ENCODE measurements at places on chromosomes 13 and 19.

GRCh38 chr19:19371059-19371458, 34.4 kb upstream of the GATAD2A start:
- DNase-seq, result no peak

GRCh38 chr13:21986602-21987001, 315.7 kb downstream of the FGF9 start:
- DNase-seq, result no peak

GRCh38 chr19:538641-539428, 5.0 kb upstream of the GZMM start:
- no peak for DNase-seq

DNA sequence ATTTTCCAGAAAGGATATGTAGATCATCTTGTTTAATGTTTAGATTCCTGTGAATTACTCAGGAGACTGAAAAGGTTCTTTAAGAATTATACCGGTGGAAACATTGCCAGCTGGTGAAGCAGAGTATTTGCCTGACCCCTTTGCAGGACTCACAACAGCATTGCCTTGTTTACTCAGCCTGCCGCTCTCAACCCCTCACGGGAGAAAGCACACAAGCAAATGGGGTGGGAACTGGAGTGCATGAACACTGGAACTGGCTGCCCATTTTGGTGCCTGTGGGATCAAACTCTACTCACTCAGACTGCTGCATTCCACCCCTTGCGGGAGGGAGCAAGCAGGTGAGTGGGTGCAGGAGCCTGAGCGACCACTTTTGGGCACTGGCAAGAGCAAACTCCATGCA, 804.7 kb upstream of the SLITRK1 start:
- no peak for DNase-seq

GRCh38 chr19:1000095-1000494, at the start of gene GRIN3B:
GRIN3B (plus strand) TSS chr19:1000419; CDS start chr19:1000438, 19 bp downstream.
- peak; percentile 71 for DNase-seq

DNA sequence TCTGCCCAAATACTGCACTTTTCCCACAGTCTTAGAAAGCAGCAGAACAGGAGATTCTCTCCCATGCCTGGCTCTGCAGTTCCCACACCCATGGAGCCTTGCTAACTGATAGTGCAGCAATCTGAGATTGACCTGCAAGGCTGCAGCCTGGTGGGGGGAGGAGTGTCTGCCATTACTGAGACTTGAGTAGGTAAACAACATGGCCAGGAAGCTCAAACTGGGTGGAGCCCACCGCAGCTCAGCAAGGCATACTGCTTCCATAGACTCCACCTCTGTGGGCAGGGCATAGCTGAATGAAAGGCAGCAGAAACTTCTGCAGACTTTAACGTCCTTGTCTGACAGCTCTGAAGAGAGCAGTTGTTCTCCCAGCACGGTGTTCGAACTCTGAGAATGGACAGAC, 358.5 kb upstream of the PCDH9 start:
- DNase-seq, result no peak

DNA sequence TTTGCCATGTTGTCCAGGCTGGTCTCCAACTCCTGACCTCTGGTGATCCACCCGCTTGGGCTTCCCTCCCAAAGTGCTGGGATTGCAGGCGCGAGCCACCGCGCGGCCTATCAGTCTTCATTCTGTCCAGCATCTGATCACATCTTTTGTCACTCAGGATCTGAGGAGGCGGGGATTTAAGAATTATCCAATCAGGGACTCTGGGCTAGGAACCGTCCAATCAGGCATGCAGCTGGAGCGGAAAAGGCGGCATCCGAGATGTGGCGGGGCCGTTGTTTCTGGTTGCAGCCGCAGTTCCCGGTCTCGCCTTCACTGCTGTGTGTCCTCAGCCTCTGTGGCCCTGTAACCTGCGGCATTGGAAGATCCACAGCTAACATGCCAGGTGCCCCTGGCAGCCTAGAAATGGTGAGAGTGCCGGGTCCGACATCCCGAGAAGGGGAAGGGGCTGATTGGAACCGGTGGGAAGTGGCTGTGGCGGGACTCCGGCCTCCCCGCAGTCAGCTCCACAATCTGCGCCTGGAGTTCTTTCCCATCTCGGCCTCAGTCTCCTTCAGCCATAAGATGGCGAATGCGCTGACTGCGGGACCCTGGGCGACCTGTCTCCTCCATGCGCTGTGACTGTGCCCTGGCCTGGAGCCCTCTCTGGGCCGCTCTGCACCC, at the start of gene ZNF729:
ZNF729 (plus strand) TSS at position 291 of the 660 bp plus-strand sequence; CDS start at position 376, 85 bp downstream.
- DNase-seq, result no peak

- no peak for DNase-seq
These were observed 967 bp downstream of the REXO1 start for GRCh38 chr19:1847348-1847683.

DNA sequence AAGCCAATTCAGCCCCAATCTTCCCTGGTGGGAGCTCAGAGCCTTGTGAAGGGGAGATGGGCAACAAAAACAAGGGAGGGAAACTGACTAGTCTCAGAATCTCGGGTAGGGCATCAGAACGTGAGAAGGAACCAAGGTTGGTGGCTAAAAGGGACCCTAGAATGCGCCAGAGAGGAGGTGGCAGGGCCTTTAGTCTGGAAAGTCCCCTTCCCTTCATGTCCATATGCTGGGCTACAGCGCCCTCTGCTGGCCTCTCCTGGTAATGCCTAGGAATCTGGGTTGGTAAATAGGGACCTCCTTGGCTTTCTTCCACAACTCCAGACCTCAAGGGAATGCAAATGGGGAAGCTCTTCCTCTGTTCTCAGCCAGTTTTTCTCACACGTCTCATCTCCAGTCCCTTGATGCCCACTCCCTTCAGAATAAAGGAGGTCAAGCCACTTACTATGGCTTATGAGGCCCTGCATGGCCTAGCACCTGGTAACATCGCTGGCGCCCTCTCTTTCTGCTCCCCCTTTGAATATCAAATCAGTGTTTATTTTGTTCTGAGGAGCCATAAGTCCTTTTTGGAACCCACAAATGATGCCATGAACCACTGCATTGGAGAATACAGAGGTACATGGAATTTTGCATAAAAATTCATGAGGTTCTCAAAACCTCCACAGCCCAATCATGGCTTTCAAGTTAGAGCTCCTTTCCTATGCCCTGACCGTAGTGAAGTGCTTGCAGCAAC, 1.4 kb upstream of the CCDC97 start:
- DNase-seq, result peak; percentile 96

DNA sequence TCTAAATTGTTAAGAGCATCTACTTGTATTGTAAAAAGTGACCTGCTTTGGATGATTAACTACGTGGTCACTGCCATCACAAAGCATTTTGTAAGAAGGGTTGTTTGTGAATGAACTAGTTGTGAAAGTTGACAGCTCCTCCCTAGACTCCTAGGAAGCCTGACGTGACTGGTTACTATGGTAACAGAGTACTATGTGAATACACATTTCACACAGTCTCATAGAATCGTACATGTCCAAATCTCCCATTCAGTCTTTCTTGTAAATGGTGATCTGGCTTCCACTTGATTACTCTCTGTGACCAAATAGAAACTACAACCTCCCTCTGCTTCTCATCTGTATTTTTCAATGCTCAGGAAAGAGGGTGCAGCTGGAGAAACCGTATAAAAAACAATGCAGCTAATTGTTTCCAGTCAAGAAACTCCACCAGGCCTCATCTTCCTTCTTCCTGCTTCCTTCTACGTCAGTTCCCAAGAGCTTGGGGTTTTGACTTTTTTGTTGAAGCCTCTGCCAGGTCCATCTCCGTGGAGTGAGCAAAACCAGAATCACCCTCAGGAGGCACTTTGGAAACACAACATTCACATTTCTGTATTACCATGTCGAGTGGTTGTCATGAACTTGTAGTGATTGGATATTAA, 83.4 kb downstream of the GPC6 start:
- DNase-seq, result no peak

- DNase-seq, result no peak
These were observed 22.4 kb upstream of the MIER2 start for GRCh38 chr19:366951-367350.

DNA sequence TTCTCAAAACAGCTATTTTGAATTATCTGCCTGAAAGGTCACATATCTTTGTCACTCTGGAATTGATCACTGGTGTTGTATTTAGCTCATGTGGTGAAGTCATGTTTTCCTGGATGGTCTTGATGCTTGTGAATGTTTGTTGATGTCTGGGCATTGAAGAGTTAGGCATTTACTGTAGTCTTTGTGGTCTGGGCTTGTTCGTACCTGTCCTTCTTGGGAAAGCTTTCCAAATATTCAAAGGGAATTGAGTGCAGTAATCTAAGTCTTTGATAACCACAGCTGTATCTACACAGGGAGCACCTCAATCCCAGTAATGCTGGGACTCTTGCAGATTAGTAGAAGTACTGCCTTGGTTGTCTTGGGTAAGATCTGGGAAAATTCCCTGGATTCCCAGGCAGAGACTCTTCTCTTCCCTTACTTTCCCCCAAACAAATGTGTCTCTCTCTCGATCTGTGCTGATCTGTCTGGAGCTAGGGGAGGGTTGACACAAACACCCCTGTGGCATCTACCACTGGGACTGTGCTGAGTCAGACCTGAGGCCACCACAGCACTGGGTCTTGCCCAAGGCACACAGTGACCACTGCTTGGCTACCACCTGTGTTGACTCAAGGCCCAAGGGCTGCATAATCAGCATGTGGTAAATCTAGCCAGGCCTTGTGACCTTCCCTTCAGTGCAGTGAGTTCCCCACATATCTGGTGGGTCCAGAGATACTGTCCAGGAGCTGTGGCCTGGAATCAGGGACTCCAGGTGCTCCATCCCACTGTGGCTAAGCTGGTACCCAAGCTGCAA, 5.5 kb upstream of the CYP4F3 start:
- DNase-seq, result no peak

DNA sequence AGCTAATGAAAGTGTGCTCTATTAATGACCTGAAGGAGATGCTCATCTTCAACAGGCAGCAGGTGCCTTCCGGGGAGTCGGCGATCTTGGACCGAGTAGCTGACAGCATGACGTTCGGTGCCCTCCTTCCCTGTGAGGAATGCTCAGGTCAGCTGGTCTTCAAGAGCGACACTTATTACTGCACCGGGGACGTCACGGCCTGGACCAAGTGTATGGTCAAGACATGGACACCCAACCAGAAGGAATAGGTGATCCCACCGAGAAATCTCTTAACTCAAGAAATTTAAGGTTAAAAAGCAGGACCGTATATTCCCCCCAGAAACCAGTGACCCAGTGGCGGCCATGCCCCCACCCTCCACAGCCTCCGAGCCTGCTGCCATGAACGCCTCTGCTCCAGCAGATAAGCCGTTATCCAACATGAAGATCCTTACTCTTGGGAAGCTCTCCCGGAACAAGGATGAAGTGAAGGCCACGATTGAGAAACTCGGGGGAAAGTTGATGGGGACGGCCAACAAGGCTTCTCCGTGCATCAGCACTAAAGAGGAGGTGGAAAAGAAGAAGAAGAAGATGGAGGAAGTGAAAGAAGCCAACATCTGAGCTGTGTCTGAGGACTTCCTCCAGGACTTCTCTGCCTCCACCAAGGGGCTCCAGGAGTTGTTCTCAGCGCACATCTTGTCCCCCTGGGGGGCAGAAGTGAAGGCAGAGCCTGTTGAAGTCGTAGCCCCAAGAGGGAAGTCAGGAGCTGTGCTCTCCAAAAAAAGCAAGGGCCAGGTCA, 22.8 kb upstream of the ANKRD10 start:
- peak; percentile 61 for DNase-seq

GRCh38 chr13:101398920-101399319, 17.4 kb downstream of the NALCN start:
- no peak for DNase-seq

- no peak for DNase-seq
These were observed 12.7 kb downstream of the LAIR1 start for GRCh38 chr19:54352041-54352440.

DNA sequence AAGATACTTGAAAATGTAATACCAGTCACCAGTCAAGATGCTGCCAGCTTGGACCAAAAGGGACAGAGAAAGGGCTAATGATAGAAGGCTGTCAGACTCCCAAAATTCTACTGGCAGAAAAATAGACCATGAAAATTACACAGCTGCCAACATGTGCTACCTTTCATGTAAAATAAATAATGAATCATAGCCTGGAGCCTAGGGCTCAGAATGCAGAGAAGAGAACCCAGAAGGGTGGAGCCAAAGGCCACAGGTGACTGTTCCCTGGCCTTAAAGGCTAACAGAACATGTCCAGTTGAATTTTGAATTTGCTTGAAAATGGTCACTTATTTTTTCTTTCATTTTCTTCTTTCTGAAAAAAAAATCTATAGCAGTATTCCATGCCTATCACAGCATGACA, 1827.0 kb upstream of the MIR17HG start:
- DNase-seq, result no peak

- DNase-seq, result no peak
These were observed 93.7 kb upstream of the SGCG start for GRCh38 chr13:23086968-23087623.

DNA sequence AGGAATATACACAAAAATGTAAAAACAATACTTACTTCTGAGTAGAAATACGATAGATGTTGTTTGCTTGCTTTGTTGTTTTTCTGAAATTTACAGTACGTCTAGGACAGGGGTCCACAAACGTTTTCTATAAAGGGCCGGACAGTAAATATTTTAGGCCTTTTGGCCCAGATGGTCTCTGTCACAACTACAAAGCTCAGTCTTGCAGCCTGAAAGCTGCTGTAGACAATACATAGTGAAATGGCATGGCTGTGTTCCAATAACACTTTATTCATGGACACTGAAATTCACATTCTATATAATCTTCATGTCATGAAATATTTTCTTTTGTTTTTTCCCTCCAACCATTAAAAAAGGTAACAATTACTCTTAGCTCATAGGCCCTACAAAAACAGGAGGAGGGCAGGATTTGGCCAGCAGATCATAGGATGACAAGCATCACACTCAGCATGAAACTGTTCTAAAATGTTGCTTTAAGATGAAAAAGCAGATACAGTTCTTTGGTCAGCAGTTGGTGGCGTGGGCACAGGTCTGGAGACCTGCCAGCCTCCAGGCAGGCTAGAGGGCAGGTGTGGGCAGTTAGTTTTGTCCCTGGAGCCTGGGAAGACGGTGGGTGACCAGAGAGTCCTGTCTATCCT, at the start of gene EDDM13:
EDDM13 (plus strand) TSS at position 588 of the 638 bp plus-strand sequence. CDS start 87 bp downstream, outside the sequence.
- no peak for DNase-seq

DNA sequence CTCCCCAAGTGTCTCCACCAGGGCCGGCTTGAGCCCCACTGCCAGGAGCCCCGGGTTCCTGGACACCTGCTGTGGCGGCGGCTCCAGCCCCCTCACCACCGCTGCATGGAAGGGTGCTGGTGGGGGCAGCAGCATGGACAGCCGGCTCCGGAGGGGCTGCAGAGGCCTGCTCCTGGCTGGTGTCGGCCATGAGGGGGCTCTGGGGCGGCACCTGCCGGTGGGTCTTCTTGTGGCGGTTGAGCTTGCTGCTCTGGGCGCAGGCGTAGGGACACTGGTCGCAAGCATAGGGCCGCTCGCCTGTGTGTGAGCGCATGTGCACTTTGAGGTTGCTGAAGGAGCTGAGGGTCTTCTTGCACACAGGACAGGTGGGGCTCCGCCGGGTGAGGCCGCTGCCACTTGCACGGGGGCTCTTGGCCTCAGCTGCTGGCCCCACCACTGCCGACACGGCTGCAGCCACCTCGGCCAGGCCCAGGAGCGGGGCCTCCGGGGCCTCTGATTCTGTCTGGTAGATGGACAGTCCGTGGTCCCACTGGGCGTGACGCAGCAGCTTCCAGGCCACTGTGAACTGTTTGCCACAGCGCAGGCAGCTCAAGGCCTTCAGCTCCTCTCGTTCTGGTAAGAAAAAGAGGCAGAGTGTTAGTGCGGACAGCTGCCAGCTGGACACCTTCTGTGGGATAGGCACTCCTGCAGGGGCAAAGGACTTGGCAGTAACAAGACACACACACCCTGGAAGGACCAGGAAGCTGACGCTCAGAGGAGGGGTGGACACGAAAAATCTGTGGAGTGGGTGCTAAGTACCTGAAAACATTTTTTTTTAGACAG, 4.1 kb downstream of the ZNF296 start:
- no peak for DNase-seq

- no peak for DNase-seq
These were observed 182.4 kb downstream of the KCTD12 start for GRCh38 chr13:76703621-76704288.
